ENCODE measurements at places on chromosomes 3 and 15.

GRCh38 chr3:31960793-31961431, 20.1 kb downstream of the OSBPL10 start:
- DNase-seq: no peak

- DNase-seq: no peak
These were observed 12.8 kb downstream of the PPCDC start for GRCh38 chr15:75036212-75036616.

DNA sequence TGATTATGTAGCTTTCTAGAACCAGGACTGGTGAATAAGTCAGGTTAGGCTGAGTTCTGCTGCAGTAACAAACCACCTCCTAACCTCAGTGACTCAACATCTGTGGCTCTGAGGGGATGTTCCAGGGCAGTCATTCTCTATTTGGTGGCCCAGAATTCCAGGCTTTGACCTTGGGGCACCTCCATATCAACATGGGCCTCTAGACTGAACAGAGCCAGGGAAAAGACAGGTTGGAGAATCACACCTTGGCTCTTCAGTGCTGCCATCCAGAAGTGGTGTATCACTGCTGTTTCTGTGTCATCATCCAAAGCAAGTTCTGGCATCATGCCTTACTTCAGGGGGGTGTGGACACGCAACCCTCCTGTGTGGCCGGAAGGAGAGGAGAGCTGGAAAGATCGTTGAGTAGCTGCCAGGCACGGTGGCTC, 15.3 kb downstream of the ZBTB47 start:
- DNase-seq: no peak

DNA sequence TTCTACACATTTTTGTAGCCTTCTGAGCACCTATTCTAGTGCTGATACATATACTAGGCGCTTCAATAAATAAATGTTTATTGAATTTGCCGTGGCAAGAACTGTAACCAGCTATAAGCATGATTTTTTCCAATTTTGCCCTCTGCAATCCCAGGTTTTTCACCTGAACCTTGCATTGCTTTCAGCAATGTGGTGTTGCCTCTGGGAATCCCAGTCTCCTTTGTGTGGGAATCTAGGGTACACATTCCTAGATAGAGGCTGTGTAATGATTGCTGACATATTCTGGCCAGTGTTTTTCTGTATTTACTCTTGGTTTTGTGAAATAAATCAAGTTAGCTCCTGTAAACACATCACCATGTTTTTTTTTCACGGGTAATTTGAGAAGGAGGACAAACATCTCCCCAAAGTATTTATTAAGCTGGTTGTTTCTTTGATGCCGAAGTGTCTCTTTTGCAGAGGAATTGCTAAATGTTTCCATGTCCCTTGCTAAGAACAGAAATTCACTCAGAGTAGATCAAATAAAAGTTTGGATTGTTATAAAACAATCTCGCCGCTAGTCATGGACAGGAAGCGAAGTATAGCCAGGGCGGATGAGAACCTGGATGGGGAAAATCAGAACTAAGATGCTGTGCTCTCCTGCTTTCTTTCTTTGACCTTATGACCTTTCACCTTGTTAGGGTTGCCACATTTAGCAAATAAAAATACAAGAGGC, 1.2 kb downstream of the CFAP91 start:
- no peak for DNase-seq

- DNase-seq: no peak
These were observed 7.2 kb upstream of the BNIP2 start for GRCh38 chr15:59696332-59696731.

DNA sequence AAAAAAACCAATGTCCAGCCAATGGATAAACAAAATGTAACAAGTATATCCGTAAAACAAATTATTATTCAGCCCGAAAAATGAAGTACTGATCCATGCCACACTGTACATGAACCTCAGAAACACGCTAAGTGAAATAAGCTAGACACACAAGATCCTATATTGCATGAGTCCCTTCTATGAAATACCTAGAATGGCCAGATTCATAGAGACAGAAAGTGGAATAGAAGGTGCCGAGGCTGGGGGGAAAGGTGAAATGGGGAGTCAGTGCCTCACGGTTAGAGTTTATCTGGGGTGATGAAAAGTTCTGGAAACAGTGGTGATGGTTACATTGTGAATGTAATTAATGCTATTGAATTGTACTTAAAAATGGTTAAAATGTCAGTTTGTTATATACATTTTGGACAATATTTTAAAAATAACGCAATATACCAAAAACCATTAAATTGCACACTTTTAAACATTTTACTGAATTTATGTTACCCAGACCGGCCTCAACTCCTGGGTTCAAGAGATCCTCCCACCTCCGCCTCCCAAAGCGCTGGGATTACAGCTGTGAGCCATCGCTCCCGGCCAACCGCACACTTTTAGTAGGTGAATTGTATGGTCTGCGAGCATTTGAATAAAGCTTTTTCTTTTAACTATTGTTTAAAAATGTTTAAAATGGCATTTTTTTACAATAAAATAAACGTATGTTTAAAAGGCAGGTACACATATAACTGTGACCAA, 2.1 kb downstream of the RNF168 start:
- no peak for DNase-seq

DNA sequence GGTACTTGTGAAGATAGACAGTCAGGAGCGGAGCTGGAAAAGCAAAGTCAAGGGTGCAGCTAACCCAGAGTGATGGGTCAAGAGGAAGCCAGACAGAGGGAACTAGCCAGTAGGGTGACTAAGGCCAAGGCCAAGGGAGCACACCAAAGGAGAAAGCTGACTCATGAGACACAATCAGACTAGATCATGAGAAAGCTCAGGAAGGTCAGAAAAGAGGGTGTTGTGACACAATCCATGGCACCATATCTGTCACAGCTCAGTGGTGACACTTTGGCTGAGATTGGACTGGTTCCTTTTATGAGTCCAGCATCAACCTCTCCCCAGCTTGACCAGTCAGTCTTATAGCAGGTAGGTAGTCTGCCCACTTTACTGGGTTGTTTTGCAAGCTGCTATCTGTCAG, 22.2 kb downstream of the P2RY1 start:
- DNase-seq: no peak

- no peak for DNase-seq
These were observed 576.9 kb downstream of the TUSC7 start for GRCh38 chr3:117286488-117286887.

DNA sequence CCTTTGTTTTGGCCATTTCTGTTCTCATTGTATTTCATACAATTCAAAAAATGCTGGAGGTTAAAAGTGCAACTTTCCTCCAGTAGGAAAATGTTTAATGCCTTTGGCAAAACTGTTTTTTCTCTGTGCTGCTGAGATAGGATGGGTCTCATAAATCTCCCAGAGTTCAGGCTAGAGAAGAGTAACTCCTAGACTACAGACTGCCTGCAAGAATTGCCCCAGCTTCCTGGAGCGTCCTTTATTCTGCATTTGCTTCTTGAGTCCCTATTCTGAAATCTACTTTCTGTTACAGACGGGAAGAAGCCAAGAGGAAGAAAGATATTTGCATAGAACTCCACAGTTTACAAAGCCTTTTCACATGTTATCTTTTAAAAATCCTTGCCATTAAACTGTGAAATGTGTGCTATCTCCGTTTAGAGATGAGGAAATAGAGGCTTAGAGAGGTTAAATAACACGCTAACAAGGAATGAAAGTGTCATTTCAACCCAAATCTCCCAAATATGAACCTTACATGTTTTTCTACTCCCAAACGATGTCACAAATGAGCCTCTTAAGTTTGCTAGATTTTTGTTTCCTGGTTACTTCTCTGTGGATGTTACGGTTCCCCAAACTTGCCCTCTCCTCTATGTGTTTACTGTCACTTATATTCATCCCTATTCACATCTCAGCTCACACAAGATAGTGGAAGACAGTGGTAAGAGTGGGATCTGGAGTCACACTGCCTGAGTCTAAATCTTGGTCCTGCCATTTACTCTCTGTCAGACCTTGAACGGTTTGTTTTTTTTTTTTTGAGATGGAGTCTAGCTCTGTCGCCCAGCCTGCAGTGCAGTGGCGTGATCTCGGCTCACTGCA, 17.4 kb downstream of the NANOGP8 start:
- no peak for DNase-seq

GRCh38 chr3:150077107-150077506, 106.4 kb upstream of the PFN2 start:
- DNase-seq: no peak

- no peak for DNase-seq
These were observed 66.4 kb downstream of the ZMAT3 start for GRCh38 chr3:179005213-179005612.

- no peak for DNase-seq
These were observed 238.0 kb upstream of the LRIG1 start for GRCh38 chr3:66738625-66739365.

- DNase-seq: no peak
These were observed 332.2 kb upstream of the GBE1 start for GRCh38 chr3:82093641-82094040.

DNA sequence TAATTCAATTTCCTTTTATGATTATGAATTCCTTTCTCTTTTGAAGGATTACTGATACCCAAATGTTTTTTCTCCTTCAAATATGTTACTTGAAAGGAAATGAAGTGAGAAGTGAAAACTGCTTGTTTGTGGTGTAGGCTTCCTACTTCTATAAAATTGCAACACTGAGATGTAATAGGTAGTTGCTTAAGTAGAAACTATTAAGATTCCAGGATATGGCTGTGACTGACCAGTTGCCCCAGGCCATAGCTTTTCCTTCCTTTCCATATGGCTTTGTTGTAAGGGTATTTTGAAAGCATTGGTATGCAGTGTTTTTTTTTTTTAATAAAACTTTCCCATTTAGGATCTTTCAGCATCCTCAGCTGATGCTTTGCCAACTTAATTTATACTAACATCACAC, 28.5 kb downstream of the DNAJC13 start:
- no peak for DNase-seq

DNA sequence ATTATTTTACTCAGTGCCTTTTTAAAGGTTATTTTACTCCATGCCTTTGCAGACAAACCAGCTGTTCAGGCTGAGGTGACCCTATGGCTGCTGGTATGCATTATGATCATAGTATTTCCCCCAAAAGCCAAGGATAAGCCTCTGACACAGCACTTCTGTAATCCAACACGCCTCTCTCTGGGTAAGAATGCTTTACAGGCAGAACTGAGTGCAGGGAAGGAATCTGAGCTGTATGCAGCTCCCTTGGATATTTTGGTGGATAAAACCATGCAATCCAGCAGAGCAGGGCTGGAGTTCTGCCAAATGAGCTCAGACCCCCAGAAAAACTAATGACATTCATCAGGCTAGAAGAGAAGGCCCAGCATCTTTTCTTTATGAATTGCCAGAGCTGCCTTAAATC, 11.7 kb upstream of the MAP1A start:
- no peak for DNase-seq

- DNase-seq: no peak
These were observed 55.7 kb upstream of the PSMD6 start for GRCh38 chr3:64078966-64079365.

DNA sequence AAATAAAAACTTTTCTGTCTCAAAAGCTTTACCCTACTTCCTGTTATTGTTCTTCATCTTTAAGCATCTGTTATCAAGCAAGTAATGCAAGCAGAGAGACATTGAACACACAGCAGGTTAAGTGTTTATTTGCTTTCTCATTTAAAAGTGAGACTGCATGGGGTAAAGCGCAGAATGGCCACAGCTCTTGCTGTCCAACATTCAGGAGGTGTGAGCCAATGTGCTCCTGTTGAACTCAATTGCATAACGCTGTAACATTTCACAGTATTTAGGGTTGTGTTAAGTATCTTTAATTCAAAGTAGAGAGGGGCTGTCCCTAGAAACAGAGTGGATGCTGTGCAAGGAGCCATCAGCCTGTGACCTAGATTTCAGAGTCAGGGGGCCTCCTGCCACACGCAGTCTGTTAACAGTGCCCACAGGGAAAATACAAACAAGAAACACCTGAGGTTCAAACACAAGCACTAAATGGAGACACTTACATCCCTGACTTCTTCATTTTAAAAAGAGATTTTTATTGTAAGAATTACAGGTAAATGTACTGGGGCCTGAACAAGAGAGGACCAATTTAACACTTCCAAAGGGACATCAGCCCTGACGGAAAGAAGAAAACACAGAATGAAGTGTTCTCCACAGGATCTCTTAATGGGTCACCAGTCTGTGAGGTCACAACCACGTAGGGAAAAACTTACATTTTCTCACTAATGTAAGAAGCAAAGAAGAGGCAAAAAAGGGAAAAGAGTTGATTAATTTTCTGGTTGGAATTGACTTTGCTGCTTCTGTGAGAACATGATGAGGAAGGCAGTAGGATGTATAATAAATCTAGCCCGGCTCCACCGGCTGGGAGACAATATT, 815.1 kb downstream of the VGLL3 start:
- no peak for DNase-seq

DNA sequence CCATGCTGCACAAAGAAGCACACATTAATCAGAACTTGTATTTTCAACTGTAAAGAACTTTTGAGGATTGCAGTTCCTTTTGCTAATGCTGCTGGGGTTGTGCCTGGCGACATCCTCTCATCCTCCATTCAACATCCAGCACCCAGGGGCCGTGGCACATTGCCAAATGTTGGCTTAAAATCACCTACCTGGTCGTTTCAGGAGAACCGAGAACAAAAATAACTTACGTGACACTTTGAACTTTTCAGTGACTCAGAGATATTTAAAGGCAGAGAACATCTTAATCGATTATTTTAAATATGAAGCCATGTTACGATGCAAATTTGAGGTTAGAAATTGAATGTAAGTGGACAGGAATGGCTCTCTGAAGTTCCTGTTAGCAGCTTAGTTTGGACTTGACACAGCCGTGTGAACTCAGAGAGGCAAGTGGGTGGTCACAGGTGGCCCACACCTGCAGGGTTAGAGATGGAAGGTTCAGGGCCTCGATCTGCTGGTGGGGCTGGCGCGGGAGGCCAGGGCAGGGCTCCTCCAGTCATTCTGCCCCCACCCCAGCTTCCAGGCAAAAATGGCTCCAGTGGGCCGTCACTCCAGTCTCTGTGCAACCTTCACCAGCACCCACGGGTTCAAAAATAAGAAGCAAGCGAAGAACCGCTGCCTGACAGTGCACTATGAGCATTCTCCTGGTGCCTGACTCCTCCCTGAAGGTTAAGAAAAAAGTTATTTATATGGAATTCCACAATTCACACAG, 12.2 kb downstream of the LRRK1 start:
- no peak for DNase-seq

DNA sequence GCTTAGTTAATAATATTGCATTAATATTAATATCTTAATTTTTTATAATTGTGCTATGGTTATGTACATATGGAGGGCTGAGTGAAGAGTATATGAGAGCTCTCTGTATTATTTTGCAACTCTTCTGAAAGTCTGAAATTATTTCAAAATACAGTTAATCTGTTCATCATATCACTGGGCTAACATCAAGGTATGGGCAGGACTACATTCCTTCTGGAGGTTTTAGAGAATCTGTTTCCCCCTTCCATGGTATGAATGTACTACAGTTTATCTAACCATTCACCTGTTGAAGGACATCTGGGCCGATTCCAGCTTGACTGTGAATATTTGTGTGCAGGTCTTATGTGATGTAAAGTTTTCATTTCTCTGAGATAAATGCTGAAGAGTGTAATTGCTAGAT, 5.1 kb downstream of the IL20RB start:
- DNase-seq: no peak

Measured in activated T-cell treated with anti-CD3 and anti-CD28 coated beads for 24 hours (primary cell).